ENCODE measurements at places on chromosomes 12 and 14.

- DNase-seq = peak; percentile 90
These were observed at the start of gene KLHDC1 for GRCh38 chr14:49692811-49693734. Gene KLHDC1 (plus strand): TSS chr14:49693120. CDS start chr14:49693195, 75 bp downstream.

DNA sequence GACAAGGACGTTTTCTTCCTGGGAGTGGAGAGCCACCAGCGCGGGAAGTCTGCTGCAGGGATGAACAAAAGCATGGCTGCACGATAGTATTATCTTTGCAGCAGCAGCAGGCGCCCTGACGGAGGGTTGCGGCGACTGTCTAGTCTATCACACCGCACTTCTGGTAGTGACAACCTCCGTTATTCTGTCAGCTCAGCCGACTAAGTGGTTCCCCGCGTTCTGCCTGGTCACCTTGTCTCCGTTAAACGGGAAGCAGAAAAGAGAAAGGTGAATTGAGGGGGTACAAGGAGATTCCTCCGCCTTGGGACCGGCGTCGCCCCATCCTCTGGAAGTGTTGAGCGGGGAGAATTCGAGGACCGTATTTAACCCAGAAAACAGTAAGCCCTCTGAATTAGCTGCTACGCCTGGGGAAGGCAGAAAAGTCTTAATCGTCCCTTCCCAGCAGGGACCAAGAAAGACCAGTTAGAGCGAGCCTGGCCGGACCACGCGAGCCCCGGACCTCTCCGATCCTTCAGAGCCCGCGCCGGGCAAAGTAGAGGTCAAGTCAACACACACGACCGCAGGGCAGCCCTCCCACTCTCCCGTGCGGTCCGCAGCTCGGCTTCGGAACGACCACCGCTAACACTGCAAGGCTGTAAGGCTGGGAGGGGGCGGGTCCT lies 536 bp upstream of the DAAM1 start:
- DNase-seq = peak; percentile 9

- DNase-seq = no peak
These were observed 65.8 kb downstream of the PITPNM2 start for GRCh38 chr12:123085066-123085465.

- no peak for DNase-seq
These were observed 51.3 kb downstream of the SH2B3 start for GRCh38 chr12:111457071-111457470.

DNA sequence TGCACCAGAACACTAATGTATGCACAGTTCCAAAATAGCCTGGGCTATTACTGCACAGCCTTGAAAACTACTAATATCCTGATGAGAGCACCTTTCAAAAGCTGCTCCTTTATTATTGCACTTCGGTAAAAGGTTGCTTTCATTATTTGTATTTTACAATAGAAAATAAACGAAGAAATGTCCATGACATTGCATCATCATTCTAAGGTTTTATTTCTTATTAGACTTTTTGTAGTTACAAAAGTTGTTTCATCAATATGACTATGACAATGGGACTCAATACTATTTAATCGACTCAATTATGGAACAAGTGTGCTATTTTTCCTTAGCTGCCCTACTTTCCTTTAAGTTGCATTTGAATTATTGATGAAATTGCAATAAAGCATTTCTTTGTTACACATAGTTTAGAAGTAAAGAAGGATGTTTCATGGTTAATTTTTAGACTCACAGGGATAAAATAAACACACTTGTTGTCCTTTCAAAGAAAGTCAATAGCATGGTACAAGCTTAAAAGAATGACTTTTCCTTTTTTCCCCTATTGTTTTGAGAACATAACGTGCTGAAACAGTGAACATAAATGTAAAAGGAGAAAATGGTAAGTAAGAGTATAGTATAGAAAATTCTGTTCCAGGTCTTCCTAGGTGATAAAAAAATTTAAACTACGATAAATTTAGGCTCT lies 407.6 kb downstream of the BCAT1 start:
- DNase-seq = no peak

DNA sequence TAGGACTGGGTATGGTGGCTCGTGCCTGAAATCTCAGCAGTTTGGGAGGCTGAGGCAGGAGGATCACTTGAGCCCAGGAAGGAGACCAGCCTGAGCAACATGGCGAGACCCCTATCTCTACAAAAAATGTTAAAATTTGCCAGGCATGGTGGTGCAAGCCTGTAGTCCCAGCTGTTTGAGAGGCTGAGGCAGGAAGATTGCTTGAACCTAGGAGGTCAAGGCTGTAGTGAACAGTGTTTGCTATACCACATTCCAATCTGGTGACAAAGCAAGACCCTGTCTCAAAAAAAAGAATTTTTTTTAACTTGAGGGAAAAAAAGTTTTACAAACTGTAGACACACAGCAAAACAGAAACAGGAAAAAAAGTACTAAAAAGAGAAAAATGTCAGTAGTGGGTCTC lies 2.3 kb upstream of the MAP3K9 start:
- DNase-seq = peak; percentile 29
